ENCODE measurements at places on chromosomes 2 and 18.

GRCh38 chr2:139281124-139281523, 500.9 kb upstream of the NXPH2 start:
- no peak for DNase-seq

DNA sequence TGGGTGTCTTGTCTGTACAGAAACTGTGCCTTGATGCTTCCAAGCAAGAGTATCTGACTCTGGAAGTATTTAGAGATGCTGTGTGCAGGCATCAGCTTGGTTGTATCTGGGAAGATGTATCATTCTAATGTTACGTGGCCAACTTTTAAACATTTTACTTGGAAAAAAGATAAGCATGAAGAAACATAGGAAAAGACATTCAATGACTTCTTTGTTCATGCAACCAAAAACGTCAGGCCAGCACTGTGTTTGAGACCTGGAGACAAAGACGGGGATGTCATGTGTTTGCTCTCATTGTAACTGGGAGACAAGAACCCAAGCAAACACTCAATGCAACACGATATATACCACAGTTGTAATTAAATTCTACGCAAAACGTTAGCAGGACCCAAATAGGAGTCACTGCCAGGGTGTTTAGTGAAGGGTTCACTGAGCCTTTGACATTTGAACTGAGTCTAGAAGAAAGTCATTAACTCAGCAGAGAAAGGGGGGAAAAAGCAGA, 8.9 kb upstream of the SESTD1 start:
- DNase-seq: no peak

GRCh38 chr2:16974688-16975087, 309.1 kb upstream of the CYRIA start:
- DNase-seq: no peak

GRCh38 chr18:26429535-26430226, 118.7 kb downstream of the KCTD1 start:
- DNase-seq: peak; percentile 55

- DNase-seq: no peak
Observed at GRCh38 chr2:207103132-207103531, 62.6 kb downstream of the KLF7 start.

- no peak for DNase-seq
Observed at GRCh38 chr2:160603771-160604510, 110.3 kb upstream of the RBMS1 start.

- DNase-seq: no peak
Observed at GRCh38 chr2:150944315-150944714, 317.3 kb downstream of the RBM43 start.

- DNase-seq: no peak
Observed at GRCh38 chr2:151729837-151730236, 4.4 kb downstream of the NEB start.

DNA sequence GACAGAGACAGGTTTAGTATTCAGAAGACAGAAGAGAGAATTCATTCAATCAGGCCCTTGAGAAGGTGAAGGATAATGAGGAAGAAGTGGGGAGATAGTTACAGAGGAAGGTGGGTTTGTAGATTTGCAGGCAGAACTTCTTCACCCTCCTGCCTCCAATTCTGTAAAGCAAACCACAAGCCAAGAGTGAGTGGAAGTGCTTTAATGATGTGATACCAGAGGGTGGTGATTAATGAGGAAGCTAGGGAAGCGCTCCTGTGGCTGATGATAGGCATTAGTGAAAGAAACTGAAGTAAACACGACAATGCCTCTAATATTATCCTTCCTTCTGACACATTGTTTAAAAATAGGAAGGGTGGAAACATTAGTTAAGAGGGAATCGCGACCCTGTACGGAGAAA, 78.2 kb downstream of the CAPN13 start:
- DNase-seq: no peak

DNA sequence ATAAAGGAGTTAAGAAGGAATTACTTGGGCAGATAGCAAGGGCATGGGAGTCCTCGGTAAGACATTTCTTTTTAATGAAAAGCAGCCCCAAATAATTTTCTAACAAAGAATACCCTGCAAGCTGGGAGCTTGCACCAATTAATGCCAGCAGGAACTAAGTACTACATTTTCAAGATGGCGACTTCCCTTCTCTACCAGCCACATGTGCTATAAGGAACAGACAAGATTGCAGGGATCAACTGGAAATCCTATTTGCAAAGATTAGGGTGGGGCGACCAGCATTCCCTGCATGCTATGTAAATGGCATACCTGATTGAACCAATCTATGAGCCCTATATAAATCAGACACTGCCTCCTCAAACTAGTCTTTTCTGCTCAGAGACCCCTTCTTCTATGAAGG, 827.5 kb downstream of the ADCYAP1 start:
- no peak for DNase-seq

DNA sequence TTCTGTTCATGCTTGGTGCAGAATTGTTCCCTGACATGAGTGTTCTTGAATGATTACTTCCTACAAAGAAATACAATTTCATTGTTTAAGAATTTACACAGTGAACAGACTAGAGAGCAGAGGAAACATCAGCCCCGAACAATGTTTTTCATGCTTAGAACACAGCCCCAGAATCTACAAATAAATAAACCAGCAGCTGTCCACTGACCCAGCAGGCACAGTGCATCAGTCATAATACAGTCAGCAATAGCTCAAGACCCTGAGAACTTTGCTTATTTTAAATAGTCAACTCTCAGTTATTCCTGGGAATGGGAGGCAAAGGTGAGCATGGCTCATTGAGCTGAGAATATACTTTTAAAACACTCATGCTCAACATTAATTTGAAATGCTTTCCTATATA, 38.4 kb downstream of the XIRP2 start:
- DNase-seq: no peak

GRCh38 chr2:47062681-47063537, 92.2 kb downstream of the STPG4 start:
- DNase-seq: no peak

DNA sequence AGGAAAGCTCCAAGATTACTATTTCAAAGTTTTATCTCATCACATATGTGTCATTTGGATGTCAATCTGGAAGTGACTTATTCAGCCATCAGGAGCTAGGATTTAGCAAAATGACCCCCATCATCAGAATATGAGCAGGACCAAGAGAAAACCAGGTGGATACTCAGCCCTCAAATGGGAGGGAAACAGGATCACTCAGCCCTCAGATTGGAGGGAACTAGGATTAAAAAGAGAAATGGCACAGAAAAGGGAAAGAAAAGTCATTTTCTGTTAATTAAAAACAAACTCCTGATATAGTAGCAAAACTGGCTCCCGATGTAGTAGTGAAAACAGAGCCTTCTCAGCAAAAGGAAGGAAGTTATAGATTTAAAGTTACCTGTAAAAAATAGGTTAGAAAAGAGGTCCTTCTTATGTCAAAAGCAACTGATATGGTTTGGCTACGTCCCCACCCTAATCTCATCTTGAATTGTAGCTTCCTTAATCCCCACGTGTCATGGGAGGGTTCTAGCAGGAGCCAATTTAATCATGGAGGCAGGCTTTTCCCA, 69.0 kb upstream of the MYCN start:
- no peak for DNase-seq

DNA sequence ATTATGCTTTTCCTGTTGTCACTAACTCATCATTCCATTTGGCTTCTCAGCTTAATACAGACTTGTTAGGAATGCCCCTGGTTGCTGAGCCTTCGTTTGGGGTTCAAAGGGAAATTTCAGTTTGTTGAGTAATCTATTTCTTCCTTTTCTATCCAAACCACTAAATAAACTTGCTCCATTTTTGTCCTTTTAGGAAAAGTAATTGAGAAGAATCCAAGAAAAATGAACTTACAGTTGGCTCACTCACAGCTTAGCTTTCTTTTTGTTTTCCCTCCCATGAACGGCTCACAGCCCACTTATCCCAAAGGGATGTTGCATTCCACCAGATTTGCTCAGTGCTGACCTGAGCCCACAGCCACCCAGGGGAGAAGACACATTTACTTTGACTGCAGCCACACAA, 73.9 kb downstream of the SOX11 start:
- no peak for DNase-seq

- DNase-seq: no peak
Observed at GRCh38 chr18:46301571-46301970, 197.4 kb downstream of the HAUS1 start.

GRCh38 chr2:241846406-241846805, 12.3 kb downstream of the PDCD1 start:
- no peak for DNase-seq

GRCh38 chr2:58122040-58122439, 75.4 kb downstream of the VRK2 start:
- DNase-seq: no peak

- no peak for DNase-seq
Observed at GRCh38 chr2:175002547-175003274, 2.5 kb downstream of the CHN1 start.

- peak; percentile 93 for DNase-seq
Observed at GRCh38 chr2:195898505-195899191, 170.0 kb downstream of the DNAH7 start.

DNA sequence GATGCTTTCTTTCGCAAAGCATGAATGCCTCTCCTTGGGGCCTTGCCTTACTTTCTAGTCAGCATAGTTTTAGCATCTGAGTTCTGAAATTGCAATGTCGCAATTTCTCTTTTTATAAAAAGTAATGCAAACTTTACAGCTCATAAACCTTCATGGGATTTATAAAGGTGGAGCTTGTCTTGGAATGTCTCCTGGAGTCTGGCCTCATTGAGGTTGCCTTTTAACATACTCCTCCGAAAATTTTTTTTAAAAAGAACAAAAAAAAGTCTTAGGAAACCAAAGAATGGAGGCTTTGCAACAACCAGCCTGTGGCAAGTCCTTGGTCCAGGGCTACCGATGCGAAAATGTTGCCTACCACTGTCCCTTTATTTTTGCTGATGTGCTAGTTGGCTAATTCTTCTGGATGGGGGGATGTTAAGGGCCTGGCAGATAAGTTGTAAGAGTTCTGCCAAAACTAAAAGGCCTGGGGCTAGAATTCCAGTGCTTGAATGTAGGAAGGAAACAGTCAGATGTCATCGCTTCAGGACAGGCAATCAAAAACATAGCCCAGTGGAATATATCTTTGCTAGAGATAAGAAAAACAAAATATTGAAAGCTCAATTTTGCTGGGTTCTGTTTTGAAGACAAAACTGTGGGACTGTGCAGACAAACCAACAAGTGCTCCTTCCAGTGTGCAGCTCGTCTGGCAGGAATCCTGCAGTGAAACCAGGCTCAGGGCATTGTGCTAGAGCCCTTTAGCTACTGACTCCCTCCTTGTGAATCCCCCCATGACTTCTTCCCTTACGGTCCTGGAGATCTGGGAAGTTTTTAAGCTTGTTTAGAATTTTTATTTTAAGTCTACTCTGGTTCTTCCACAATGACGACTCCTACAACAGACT, 213.0 kb downstream of the PIEZO2 start:
- DNase-seq: no peak

DNA sequence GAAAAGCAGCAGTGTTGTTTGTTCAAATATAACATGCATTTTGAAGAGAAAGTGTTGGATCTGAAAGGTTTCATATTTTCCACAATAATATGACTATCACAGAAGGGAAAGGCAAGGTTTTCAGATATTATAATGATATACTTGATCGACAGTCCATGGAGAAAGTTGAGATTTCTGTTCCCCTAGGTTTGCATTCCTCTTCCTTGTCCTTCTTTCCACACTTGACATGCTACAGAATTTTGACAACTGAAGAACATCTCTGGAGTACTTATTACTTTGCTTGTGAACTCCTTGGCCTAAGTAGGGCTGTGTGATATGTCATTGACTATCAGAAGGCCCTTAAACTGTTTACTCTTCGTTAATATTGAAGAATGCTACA, 46.5 kb downstream of the TMEFF2 start:
- no peak for DNase-seq

- no peak for DNase-seq
Observed at GRCh38 chr2:70374616-70375015, 72.7 kb upstream of the FAM136A start.

GRCh38 chr2:62570861-62571698, 65.1 kb upstream of the TMEM17 start:
- no peak for DNase-seq

DNA sequence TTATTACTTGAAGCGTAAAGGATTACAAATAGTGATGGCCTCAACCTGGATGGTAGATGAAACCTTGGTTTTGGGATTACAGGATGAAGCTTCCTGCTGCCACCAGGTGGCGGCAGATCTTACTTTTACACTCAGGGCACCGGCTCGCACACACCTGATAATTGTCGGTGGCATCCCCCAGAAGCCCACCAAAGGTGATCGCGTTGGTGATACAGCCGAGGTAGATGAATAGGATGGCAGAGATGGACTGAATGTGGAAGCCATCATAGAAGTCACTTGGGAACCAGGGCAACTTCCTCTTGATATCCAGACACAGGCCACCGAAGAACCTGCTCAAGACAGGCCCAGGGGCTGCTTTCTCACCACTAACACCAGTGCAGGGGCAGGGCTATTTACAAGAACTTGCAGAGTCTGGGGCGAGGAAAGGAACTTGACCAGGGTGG, 51.8 kb downstream of the MTHFD2 start:
- no peak for DNase-seq

GRCh38 chr2:38097258-38097987, 21.5 kb upstream of the CYP1B1 start:
- DNase-seq: no peak

- no peak for DNase-seq
Observed at GRCh38 chr2:20430461-20431300, 16.2 kb upstream of the RHOB start.

DNA sequence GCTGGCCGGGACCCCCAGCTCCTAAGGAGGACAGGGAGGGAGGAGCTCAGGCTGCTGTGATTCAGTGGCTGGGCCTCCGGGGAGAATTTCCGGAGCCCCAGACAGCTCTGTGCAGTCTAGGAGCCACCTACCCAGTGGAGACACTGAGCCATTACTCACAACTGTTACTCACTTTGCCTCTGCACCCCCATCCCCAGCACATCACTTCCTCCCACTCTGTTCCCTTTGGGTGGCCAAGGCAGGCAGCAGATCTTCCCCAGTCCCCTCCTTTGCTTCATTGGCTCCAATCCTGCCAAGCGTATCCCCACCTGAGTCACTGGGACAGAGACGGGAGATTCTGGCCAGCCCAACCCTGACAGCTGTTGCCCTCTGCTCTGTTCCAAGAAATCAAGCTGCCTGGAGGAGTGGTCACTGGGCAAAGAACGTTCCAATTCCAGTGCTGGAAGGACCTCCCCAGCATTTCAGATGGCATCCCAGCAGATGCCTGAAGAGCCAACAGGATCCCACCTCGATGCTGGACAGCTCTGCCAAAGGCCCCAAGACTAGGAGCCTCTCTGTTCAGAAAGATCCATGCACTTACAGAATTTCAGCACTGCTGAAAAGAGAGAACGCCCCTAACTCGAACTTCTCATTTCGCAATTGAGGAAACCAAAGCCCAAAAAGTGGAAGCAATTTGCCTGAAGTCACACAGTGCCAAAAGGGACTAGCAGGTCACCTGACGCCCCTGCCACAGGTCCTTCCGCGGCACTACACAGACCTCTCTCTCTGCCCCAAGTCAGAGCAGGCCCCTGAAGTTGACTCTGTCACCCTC, 68.3 kb downstream of the TNS1 start:
- DNase-seq: peak; percentile 87

- no peak for DNase-seq
Observed at GRCh38 chr2:106953236-106953635, 67.3 kb upstream of the ST6GAL2 start.

GRCh38 chr2:219293736-219294231, 14.6 kb downstream of the DNAJB2 start:
- DNase-seq: no peak

- DNase-seq: no peak
Observed at GRCh38 chr2:36464006-36464721, 108.6 kb downstream of the CRIM1 start.

Data from GM04503 (cell line).